NCI-H2171 (cell line): ENCODE measurements at places on chromosomes 1 and 21.

DNA sequence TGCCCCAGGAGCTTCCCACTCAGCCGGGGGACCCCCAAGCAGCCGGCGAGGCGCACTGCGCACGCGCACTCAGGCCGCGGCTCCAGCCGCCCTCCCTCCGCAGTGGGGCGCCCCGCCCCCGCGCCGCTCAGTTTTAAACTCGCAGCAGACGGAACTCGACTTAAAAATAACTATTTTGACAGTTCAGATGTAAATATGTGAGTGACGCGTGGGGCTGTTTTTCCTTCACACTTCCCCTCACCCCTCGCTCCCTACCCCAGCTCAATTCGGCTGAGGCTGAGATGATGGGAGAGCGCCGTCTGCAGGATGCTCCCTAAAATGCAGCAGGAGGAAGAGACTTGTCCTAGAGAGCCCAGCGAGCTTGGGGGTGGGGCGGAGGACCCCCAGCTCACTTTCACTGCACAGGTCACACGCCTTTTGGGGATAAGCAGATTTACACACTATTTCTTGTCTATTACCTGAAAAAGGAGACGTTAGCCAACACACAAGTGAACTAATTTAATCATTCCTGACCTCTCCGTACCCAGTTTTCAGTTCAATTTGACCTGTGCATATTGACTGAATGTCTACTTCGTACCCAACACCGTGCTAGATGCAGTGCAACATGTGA is 8.9 kb upstream of the LEMD1 start:
- no peak for DNase-seq

DNA sequence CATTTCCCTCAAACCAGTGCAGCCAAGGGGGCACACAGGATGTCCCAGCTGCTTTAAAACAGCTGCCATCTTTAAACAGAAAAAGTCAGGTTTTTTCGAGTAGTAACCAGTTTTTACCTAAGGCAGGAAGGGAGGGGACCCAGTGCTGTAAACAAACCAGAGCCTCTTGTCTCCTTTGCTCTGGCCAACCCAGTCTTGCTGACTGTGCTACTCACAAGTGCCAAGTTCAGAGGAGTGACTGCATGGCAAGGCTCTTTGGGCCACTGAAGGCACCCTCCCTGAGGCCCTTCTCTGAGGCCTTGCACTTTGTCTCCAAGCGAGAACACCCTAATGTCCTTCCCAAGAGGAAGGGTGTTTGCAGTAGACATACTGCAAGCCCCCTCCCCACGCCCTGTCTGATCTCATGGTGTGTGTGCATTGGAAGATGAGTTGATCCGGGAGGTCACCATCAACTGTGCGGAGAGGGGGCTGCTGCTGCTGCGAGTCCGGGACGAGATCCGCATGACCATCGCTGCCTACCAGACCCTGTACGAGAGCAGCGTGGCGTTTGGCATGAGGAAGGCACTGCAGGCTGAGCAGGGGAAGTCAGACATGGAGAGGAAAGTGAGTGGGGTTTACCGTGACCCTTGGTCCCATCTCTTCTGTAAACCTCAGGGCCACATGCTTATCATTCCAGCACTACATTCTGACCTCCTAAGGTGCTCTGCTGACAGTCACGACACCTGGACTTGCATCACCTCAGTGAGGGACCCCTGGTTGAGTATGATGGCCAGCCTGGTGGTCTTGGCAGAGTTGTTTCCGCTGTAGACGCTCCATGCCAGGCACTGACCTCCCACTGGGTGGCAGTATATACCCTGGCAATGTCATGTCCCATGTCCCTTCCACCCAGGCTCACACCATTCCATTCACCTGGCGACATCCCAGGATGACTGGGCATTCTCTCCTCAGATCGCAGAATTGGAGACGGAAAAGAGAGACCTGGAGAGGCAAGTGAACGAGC is 4.7 kb downstream of the DNALI1 start:
- DNase-seq: no peak

- DNase-seq: peak; percentile 24
Measured at GRCh38 chr1:183304440-183305107, 113.6 kb downstream of the NMNAT2 start.

DNA sequence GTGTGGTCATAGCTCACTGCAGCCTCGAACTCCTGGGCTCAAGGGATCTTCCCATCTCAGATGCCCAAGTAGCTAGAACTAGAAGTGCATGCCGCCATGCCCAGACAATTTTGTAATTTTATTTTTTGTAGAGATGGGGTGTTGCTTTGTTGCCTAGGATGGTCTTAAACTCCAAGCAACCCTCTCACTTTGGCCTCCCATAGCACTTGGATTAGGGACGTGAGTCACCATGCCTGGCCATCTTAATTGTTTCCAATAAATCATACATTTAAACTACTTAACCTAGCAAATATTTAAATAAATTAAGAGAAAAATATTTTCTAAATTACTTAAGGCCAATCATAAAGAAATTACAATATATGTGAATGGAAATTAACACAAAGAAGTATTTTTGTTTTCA is 35.1 kb upstream of the ADGRL4 start:
- no peak for DNase-seq

DNA sequence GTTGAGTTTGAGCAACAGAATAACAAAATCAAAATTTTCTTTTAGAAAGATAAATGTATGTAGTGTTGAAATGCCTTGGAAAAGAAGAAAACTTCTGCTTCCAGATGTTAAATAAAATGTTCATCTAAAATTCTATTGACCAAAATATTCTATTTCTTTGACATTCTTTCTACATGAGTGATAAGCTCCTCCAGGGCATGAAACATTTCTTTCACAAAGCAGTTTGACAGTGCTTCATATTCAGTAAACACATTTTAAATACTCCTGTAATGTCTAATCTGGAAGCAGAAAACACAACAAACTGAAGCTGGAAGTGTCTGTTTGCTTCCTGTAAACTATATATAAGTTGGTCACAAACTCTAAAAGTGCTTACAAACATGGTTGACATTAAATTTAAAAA is 61.5 kb downstream of the RGS21 start:
- DNase-seq: no peak
